ENCODE measurements at places on chromosomes 7 and 10.

DNA sequence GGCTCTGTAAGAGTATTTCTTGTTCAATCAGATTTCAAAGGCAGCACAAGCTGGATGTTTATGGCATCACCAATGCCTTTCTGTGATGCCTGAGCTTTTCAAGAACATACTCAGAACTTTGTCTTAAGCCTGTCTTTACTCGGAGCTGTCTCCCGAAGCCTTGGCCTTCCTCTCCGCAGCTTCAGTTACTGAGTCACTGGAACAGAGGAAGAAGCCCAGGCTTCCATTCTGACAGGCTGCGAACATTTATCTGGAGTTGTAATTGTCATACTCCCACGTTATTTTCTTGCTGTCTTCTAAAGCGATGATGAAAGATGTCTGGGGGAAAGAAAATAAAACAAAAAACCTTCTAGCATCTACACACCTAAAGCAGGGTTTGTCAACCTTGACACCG lies 43.9 kb downstream of the GRK5 start:
- DNase-seq = no peak

DNA sequence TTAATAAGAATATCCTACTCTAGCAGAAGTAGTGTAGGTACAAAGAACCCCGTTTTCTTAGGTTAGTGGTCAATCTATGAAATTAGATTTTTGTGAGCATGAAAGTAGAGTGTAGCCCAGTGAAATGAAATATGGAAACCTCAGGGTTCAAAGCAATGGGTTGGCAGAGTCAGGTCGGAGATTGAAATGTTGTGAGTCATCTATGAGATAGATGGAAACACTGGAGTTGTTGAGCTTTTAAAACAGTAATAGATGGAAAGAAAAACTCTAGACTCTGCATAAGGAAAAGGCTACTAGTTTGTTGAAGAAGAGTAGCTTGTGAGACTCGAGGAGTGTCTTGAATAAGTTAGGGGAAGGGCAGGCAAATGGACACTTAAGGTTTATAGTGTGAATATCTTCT lies 251.9 kb downstream of the EXOC4 start:
- DNase-seq = no peak

DNA sequence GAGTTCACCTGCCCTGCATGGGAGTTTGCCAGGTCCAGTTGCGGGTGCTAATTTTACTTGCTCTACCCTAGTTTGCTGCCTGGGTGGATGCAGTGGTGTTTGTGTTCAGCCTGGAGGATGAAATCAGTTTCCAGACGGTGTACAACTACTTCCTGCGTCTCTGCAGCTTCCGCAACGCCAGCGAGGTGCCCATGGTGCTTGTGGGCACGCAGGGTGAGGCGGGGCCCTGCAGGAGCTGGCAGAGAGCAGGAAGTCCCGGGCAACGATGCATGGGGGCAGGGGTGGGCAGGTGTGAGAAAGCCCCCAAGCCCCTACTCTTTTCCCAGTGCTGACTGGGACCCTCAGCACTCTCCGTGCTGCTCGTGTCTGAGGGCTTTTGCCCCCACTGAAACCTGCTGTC lies 31.3 kb downstream of the AGAP3 start:
- DNase-seq = no peak

GRCh38 chr10:86091216-86091615 lies 275.4 kb downstream of the GRID1 start:
- DNase-seq = no peak

- DNase-seq = no peak
Measured at GRCh38 chr10:127398140-127398970, 150.8 kb upstream of the NPS start.
